Kidney epithelial cell (primary cell): ENCODE measurements at places on chromosomes 5 and 9. TPM values are rescaled to one million over a fixed set of nuclear protein-coding genes. Genes with fewer than 3 reads are reported as not detected.

KIF4B gene
- not detected in 2 replicates for total RNA-seq

RANBP17 gene
- total RNA-seq: 7.1 and 10.4 TPM in 2 replicates

TARS1 gene
- total RNA-seq: 314 and 320 TPM in 2 replicates

CEP78 gene
- total RNA-seq: 14.8 and 17.9 TPM in 2 replicates

CATSPER3 gene
- 0.13 TPM in 1 of 2 replicates, not detected in the other for total RNA-seq

SOX30 gene
- total RNA-seq: 0.08 TPM in 1 of 2 replicates, not detected in the other

SREK1 gene
- 23.7 and 26.9 TPM in 2 replicates for total RNA-seq

RGS7BP gene
- total RNA-seq: not detected in 2 replicates

THG1L gene
- 17.9 and 18.6 TPM in 2 replicates for total RNA-seq

PCDHGA5 gene
- total RNA-seq: 0.58 and 1.5 TPM in 2 replicates

PDE6A gene
- total RNA-seq: not detected in 2 replicates

PTGES gene
- 37.9 and 39.5 TPM in 2 replicates for total RNA-seq

PDLIM7 gene
- total RNA-seq: 467 and 551 TPM in 2 replicates

SERF1A gene
- 7.8 and 14.2 TPM in 2 replicates for total RNA-seq

DOCK8 gene
- 2.6 and 3.8 TPM in 2 replicates for total RNA-seq

PTRH1 gene
- total RNA-seq: 36.5 and 43.6 TPM in 2 replicates

PTGDS gene
- total RNA-seq: 2.0 and 3.8 TPM in 2 replicates

- no peak for DNase-seq
These were observed 145.5 kb downstream of the DCP2 start for GRCh38 chr5:113122053-113122452.

- peak; percentile 4 for DNase-seq
These were observed 584.4 kb upstream of the ACO1 start for GRCh38 chr9:31799953-31800609.

DNA sequence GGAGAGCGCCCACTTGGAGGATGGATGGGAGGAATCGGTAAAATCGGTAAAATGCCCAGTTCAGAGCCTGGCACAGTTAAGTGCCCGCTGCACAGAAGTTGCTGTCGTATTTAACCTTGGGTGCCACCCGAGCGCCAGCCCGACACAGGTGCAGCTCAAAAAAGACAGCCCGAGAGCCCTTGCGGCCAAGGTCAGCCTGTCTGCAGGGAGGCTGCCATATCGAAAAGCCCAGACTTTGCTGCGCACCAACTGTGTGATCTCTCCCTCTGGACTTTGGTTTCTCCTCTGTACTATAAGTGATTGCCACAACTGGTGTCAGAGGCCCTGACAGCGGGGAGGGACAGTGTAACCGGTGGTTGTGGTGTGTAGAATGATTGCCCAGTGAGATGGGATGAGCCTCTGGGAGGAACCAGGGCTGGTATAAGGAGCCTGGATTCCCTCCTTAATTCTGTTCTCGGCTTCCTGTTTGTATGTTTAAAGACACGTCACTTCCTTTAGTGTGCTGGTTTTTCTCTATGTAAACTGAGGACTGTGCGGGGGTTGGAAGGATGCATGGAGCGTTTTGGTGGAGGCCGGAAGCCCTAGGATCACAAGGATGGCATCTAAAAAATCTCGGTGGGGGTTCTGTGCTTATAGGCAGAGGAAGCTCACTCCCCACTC, 792 bp downstream of the NTMT1 start:
- DNase-seq: no peak

- no peak for DNase-seq
These were observed 6.6 kb upstream of the FBP1 start for GRCh38 chr9:94645901-94646300.

DNA sequence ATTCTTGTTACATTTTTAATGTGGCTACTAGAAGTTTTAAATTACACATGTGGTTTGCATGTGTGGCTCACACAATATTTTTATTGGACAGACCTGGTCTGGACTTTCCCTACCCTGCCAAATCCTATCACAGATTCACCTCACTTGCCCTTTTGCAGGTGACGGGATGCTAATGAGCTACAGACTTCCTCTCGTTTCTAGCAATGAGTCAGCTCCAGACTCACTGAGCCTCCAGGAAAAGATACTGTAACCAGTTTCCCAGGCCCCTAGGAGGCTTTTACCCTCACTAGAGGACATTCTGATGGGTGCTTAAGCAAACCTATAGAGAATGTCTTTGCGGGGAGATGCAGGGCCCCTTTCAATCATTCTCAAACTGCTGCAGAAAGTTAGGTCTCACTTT, 135.4 kb downstream of the WDR41 start:
- peak; percentile 55 for DNase-seq

GRCh38 chr9:96116275-96117064, 185.5 kb downstream of the HSD17B3 start:
- no peak for DNase-seq

DNA sequence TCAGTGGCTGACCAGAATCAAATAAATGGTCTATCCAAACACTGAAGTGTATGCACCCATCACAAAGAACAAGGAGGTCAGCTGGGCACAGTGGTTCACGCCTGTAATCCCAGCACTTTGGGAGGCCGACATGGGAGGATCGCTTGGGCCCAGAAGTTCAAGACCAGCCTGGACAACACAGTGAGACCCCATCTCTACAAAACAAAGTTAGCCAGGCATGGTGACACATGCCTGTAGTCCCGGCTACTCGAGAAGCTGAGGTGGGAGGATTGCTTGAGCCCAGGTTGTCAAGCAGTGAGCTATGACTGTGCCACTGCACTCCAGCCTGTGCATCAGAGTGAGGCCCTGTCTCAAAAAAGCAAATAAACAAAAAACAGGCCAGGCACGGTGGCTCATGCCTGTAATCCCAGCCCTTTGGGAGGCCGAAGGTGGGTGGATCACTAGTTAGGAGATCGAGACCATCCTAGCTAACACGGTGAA, 40.5 kb downstream of the SEMA4D start:
- no peak for DNase-seq

DNA sequence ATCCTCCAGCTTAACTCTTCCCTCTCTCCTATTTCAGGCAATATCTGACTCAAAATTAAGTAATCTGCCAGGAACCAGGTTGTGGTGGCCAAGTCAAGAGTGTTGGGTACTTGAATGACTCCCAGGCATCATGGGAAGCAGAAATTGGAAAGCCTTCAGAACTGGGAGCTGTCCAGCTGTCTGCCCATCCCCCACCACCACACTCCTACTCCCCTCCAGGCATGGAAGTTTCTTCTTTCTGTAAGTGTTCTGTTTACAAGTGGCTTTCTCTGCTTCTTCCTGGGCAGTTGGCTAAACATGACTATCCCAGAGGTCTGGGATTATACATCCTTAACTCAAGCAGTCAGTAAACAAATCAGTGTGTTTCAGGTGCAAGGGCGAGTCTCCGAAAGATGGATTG, 14.6 kb upstream of the PBX3 start:
- no peak for DNase-seq

GRCh38 chr9:13991395-13991794, 322.5 kb downstream of the NFIB start:
- no peak for DNase-seq

GRCh38 chr9:105833271-105833975, 139.1 kb downstream of the TMEM38B start:
- DNase-seq: no peak

GRCh38 chr9:111094433-111094924, 56.2 kb upstream of the LPAR1 start:
- DNase-seq: peak; percentile 23

- DNase-seq: no peak
These were observed 384.5 kb upstream of the CDH6 start for GRCh38 chr5:30808996-30809395.

- DNase-seq: peak; percentile 41
These were observed at the start of gene TRIM36 for GRCh38 chr5:115169487-115170133. Gene TRIM36, minus strand, starts transcription at chr5:115169908. Its CDS starts 274 bp downstream, at chr5:115169634.

- no peak for DNase-seq
These were observed 68.8 kb upstream of the DAB2IP start for GRCh38 chr9:121582641-121583040.

DNA sequence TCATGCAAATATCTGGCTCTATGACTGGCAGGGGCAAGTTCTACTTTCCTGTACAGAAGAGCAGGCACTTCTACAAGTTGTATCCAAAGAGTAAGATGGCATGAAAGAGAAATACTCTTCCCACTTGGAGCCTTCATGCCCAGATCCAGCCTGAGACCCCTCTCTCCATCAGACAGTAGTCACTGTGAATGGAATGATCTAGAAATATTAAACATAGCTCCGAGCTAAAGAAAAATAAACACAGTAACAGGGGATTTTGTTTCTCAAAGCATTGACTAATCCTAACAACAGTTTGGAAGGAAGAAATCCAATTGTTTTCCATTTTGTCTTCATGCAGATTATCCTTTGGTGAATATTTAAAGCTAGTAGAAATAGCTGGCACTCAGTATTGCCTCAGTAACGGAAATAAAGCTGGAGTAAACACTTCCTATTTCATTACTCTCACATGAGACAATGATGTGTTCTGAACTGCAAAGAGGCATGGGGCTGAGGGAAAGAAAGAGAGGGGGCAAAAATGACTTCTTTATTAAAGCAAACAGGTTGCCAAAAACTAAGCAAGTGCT, 100.0 kb downstream of the SEMA5A start:
- no peak for DNase-seq

DNA sequence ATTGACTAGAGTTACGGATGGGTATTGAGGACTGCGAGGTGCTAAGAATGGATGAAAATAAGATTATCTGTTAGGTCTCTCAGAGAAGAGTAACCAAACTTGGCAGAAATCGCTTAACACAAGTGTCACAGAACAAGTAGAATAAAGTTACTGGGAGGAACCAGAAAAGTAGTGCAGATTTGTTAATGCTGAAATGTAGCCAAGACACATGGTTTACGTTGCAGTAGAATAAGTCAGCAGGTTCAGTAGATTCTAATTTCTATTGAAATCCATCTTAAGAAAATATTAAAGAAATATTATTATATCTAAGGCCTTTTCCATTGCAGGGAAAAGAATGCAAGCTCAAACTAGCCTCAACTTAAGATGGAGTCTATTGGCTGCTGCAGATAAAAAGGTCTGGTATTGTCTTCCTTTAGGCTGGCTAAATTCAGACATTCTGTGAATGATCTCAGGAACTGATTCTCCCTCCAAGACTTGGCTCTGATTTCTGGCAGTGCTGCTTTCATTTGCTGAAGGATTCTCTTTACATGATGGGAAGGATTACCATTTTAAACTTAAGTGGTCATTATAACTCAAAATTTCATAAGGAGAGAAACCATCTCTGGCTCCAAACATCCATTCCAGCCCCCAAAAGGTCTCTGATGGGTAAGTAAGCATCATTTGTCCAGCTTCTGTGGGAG, 314.9 kb downstream of the MARCHF11 start:
- DNase-seq: no peak

DNA sequence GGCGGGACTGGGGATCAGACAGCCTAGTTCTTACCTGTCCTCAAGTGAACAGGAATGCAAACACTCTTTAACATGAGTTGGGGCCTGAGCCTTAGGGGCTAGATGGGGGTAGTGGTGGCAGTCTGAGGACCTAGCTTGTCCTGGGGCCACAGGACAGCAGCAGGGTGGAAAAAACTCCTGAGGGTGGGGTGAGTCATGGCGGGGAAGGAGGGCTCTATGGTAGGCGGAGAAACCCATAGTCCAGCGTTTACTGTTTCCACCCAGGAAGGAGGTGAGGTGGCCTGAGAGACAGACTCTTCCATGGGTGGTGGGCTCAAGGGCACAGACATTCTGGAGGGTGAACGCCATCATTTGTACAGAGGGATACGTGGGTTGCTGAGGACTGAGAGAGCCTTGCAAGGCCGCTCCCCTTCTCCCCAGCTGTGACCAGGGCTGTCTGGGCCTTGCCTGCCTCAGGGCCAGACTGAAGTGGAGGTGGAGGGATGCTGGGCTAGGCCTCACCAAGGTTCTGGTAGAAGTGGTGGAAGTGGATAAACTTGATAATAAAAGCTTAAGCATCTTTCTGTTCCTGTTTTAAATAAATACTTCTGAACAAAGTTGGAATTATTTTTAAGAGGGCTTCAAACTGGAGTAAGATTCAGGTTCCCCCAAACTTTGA, 1.1 kb upstream of the TSPAN17 start:
- no peak for DNase-seq

DNA sequence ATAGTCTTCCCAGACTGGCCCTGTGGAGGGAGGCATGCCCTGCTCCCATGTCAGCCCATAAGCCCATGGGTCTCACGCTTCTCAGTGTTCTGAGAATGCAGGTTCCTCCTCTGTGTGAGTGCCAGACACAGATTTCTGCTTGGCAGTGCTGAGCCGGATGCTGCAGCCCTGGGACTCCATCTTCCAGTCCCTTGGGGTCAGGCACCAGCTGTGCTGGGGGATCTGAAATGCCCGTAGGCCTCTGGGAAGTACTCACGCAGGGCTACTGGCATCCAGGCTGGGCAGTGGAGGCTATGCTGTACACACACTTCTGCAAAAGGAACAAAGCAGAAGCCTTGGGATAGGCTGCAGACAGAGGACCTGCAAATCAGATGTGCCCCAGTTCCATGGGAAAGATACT, 1944.6 kb downstream of the EFNA5 start:
- DNase-seq: no peak

- DNase-seq: no peak
These were observed 5.4 kb downstream of the NFIL3 start for GRCh38 chr9:91418215-91418610.

DNA sequence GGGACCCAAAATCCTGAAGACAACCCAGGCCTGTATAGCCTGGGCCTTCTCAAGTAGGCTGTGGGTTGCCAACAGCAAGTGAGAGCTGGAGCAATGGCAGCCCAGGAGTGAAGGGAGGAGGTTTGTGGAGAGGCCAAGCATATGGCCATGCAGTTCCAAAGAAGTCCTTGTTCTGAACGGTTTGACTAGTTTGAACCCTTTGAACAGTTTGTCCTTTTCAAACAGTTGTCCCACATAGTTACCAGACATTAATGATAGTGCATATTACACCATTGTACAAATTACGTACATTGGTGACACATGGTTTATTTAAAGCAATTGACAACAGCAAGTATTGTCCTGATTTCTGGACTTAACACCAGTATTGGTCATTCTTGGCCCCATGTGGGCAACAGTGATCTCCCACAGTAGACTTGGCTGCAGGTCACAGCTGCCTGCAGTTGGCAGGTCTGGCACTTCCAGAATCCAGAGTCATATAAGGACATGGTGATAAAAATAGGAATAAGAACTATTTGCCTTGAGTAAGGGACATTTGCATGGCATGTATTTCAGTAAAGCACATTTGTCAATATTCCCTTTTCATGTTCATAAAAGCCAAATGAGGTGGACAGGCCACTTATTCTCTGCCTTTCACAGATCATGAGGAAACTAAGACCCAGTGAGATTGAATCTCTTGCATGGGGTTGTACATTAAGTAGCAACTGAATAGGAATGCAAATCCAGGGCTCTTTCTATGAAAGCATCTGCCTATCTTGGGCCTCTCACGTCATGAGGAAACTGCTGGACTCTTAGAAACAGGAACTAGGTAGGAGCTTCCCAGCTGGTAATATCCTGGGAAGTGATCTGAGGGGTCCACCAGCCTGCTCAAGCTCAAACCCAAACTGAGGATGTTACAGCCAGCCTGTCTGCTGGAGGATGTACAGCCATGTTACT, 30.3 kb downstream of the SLC25A48 start:
- no peak for DNase-seq

GRCh38 chr9:109110329-109111021, 9.3 kb downstream of the TMEM245 start:
- no peak for DNase-seq

DNA sequence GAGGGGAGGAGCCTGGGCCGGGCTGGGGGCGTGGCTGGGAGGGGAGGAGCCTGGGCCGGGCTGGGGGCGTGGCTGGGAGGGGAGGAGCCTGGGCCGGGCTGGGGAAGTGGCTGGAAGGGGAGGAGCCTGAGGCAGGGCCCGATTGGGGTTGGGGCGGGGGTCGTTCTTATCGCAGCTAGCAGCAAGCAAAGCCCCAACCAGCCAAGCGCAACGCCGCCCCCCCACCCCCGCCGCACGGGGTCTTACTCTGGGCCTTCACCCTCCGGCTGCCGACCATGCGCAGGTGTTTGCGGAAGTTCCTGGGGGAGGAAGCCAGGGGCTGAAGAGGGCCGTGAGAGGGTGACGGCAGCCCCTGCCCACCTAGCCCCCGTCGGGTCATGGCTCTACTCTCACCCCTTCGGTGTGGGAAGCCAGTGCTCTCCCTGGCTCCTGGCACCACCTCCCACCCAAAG, 5.0 kb downstream of the NSMF start:
- no peak for DNase-seq
